ENCODE measurements at places on chromosomes 1 and 21.

DNA sequence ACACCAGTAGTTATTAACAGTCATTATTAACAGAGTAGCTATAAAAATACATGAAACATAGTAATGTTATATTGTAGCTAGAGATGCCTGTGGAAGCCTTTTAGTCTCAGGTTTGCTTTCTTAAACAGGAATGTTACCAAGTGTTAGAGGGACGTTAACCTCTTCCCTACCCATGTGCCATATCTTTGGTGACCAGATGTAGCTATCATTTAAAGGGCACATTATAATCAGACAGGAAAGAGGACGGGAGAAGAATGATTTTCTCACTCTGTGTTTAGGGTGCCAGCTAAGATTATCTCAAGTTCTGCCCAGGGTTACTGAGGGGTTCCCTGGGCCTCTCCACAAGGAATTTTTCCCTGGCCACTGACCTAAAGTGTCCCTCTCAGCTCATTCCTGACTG, 20.9 kb upstream of the UBL4B start:
- no peak for DNase-seq

DNA sequence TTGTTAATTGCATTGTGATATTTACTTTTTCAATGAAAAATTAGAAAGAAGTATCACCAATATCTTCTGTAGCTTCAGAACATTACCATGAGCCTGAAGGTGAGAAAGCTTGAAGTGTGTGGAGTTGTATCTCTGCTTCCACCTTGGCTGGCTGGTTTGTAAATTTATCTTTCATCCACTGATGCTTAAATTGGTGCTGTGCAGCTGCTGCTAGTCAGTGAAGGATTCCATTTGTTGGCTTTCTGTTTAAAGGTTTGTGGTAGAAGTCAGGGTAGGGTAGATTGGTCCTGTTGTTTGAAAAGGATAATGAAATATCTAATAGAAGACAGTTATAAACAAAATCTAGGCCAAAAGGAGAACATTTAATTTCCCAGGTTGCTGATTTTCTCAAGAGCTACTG, 105.7 kb downstream of the C1orf21 start:
- no peak for DNase-seq

- peak; percentile 3 for DNase-seq
Observed at GRCh38 chr1:237219751-237220642, 178.0 kb downstream of the RYR2 start.

- DNase-seq = no peak
Observed at GRCh38 chr21:38955495-38955894, 149.8 kb downstream of the ETS2 start.

GRCh38 chr21:44789880-44790279, 11.7 kb downstream of the UBE2G2 start:
- no peak for DNase-seq

DNA sequence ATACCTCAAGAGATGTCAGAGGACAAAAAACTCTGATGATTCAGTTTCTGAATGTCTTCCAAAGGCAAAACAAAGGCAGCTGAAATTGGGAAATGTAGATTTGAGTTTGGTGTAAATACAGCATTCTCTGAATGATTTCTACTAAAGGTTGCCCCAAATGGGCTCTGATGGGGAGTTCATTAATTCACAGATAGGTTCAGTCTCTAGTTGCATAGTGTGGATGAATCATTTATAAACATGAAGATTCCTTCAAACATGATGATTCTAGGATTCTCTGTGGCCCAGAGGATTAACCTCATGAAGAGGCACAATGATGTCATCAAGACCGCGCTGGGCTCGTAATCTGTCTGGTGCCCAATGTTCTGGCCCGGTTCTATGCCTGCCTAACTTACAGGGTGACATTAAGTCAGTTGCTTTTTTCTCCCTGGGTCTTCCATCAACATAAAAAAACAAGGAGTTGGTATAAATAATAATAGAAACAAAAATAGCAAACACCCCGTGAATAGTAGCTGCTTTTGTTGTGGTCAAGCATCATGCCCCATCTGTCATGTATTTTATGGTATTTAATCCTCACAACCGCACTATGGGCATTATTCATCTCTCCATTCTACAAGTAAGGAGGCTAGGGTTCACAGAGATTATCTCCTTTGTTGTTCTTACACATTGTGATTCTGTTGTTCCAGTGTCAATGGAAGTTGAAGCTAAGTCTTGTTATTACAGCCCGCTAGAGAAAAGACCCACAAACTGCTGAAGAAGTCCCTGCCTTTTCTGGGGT, 509.6 kb upstream of the USP24 start:
- DNase-seq = no peak

- peak; percentile 2 for DNase-seq
Observed at GRCh38 chr1:21436488-21437340, 3.2 kb upstream of the NBPF3 start.

DNA sequence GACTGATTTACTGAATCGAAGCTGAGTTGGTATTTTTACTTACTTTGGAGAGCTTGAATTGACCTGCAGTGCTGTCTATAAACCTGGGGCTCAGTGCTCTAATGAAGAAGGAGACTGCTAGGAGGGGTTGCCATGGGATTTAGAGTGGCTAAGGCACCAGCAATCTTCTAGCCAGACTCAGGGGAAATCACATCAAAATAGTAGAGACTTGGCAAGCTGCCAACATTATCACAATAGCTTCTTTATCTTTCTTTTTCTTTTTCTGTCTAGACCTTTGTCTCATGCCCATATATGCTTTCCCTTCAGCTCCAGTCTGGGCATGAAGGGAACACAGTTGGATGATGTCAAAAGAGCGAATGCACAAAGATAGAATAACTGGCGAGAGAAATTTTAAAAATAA, 301.1 kb upstream of the DPYD start:
- no peak for DNase-seq

DNA sequence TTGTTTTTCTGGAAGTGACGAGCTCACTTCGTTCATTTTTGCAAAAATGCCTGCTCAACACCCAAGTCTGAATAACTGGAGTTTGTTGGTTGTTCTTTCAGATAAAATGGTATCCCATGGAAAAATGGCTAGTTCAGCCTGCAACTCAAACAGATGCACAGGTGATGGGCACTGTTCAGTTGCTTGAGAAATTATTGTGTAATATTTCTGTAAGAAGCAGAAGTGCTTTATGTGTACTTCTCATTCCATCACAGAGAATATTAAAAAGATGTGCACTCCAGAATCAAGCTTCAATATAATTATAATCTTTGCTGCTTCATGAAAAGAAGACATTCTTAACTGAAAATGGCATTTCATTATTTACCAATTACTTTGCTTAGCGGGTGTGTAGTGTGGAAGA, 9.1 kb downstream of the SYT2 start:
- no peak for DNase-seq

GRCh38 chr1:233355841-233356704, 28.5 kb downstream of the MAP3K21 start:
- DNase-seq = no peak

DNA sequence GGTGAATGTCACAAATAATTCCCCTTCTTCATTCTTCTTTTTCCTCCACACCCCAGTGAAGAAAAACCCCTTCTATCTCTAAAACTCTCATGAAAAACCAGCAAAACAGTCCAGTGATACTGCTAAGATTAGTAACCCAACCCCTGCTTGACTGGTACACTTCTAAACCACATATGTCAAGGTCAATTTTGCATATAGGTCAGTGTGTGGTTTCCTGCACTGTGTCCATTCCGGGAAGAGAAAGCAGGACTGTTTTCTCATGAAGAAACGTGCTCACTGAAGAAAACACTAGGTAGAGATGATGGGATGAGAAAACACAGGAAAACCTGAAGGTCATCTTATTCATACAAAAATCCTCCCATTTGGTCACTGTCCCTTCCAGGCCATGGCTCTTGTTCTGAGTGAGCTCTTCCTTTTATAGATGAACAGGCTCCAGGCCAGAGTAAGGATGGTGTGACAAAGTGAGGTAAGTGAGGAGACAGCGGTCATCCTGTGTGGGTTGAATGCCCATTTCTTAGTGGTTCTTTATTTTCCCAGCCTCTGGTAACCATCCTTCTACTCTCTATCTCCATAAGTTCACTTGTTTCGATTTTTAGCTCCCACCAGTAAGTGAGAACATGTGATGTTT, 122.7 kb downstream of the FASLG start:
- no peak for DNase-seq

DNA sequence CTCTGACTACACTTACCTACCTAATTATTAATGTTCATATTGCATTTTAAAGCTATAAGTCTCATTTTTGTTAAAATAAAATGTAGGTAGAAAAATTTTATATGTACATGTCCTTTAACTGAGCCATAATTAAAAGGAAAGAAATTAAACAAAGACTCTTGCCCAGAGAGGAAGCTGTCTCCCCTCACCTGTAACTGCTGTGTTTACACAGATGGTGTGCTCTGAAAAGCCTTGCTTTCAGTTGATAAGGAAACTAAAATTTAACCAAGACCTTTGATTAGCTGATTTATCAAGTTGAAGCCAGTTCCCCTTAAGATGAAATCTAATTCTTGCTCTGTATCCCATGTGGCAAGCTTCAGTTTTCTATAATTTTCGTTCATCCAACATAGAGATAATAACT, 213.5 kb downstream of the LYPLAL1 start:
- DNase-seq = no peak

DNA sequence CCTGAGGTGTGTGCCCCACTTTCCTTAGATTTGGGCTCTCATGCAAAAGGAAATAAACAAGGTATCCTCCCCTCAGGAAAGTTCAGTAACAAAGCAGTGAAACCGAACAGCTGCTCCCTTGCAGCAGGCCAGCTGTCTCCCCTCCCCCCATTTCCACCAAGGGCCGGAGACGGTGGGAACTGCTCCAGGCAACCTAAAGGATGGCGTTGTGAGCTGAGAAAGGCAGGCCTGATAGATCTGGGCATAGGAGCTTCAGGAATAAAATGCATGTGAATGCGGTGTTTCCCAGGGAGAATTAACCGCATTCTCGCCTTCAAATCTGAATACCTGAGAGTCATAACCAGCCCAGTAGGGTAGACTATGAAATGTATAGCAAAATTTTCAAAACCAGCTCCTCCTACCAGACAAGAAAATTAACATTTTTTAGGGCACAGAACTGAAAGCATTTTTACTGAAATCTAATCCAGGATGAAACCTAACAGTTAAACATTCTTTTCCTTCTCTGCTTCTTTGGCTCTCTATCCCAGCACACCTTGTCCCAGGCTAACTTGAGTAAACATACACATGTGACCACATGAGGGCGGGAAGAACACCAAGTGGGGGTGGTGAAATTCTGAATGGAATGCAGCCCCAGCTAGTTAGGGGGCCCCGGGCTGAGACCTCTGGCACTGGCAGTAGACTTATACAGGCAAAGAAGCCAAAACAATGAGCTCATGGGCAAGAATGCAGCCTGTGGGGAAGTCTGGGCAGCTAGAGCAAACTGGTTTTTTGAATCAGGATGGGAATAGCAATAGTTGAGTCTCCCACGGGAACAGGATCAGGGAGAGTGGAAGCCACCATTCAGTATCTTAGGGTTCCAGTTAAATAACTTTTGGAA, 11.5 kb downstream of the MCL1 start:
- DNase-seq = peak; percentile 74

DNA sequence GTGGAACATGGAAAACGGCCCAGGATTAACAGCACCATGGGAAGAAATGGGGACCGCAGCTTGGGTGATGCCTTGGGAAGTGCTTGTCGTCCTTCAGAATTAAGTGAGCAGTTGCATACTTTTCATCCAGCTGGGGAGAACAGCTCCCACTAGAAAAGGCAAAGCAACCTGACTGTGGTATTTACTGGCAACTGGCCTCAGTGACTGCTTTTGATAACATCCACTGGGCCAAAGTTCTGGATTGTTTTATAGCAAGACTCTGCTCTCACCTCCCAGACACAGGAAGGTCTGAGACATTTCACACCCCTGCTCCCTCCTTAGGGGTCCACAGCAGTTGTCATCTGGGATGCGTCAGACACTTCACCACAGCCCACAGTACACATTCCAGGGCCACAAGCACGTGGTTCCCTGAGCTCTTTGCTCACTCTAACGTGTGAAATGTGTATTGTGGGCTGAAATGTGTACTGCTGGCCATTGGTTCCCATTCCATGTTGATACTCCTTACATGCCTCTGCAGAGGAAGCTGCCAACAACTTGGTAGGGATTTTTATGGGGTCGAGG, 6.6 kb downstream of the PAPPA2 start:
- no peak for DNase-seq

DNA sequence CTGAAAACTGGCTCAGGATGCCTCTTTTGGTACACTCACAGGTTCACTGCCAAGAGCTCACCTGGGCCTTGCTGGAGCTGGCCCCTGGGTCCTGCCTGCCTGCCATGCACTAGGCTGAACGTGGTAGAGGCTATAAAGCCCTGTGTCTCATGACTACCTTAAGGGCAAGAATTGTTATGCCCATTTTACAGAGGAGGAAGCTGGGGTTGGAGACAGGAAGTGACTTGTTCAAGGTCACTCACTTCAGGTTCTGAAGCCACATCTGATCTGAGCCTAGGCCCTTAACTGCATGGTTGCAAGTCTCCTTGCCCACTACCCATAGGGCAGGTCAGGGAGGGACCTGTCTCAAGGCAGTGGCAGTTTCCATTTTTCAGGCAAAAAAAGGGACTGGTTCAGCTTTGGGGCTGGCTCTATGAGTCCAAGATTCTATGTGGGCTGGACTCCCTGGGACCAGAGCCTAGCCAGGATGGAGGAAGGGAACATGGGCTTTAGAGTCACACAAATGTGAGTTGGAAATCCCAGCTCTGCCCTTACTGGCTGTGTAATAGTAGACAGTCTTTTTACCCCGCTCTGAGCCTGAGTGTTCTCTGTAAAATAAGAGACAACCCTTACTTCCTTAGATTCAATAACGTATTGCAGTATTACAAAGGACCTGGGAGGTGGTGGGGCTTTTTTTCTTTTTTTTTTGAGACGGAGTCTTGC, 7.8 kb downstream of the STK40 start:
- DNase-seq = no peak

GRCh38 chr1:175794586-175794985, 51.2 kb upstream of the TNR start:
- no peak for DNase-seq

DNA sequence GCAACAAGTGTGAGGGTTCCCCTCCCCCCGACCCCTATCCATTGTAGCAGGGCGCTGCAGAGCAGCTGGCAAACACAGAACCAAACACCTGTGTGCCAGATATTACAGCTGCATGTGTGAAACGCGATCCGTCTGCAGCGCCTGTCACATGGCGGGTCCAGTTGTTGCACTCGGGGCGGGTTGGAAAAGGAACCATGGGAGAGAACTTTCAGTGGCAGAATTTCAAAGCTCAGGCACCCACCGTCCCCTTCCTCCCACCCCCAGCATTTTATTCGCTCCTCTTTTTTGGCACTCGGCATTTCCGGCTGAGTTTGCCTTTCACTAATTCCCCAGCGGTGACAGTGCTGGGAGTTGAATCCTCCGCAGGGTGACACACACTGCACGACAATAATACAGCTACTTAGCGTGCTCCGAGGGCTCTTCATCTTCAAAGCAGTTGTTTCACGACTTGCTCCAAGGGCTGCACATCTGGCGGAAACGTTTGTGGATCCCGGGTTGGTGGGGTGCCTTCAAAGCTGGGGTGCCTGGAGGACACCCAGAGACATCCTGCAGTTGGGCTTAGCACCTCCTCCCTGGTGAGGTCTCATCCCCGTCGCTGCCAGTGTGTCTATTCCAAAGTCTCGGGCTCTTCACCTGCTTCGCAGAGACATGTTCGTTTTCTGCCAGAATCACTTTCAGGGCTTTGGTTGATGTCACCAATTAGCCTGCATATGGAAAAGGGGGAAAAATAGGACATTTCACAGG, 180.7 kb downstream of the ZBTB18 start:
- peak; percentile 3 for DNase-seq
